ENCODE measurements at places on chromosomes 12 and 14.

- DNase-seq = no peak
Measured at GRCh38 chr12:87439990-87440827, 589.0 kb downstream of the C12orf50 start.

DNA sequence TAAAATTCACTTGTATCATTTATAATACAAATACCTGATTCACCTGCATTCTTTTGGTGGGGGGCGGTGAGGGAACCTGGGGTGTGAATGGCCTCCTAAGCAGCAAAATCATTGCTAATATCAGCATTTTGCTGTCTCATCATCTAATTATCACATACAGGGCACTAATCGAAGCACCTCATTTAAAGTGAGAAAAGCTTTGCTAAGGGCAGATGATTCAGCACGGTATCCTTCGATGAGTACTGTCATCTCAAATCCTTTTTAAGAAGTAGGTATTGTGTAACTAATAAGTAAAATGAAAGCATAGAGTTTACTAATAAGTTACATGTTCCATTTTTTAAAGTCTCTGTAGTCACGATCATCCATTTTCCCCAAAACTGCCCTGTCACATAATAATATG lies 278.1 kb upstream of the SOX5 start:
- no peak for DNase-seq

- peak; percentile 14 for DNase-seq
Measured at GRCh38 chr12:90102957-90103652, 394.5 kb upstream of the ATP2B1 start.

- DNase-seq = no peak
Measured at GRCh38 chr14:92888896-92889295, 34.1 kb upstream of the CHGA start.

GRCh38 chr12:73973486-73973885 lies 564.1 kb upstream of the ATXN7L3B start:
- no peak for DNase-seq

DNA sequence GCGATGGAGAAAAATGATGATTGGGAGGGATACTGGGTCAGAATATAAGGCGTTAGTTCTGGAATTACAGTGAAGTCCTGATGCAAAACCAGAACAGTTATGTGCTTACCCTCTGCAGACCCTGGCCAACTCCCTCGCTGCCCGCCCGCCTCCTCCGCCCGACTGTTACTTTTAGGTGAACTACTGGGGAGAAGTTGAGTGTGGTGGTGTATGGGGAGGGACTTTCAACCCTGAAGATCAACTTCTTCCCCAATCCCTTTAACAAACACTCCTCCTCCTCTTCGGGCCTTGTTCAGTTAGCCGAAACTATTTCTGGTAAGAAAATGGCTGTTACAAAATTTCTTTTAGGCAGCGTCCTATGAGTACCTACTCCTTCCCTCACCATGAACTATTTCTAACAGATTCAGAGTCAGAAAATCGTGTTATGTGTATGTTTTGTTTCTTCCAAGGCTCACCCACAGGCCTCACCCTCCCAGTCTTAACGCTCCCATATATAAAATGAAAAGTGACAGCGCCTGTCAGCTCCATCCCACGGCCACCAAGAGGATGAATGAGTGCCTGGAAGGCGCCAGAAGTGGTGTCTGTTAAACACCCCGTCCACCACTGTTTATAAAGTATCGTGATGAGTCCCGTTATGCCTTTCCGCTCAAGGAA lies 1.3 kb downstream of the FBXO33 start:
- no peak for DNase-seq

- peak; percentile 65 for DNase-seq
Measured at GRCh38 chr14:97977651-97978261, 1180.6 kb downstream of the VRK1 start.

Data from activated CD4-positive, alpha-beta T cell treated with anti-CD3 and anti-CD28 coated beads, Interleukin-2, amount 50 U/mL, for 24 hours (primary cell).